Tibial nerve (tissue), 4 donors: ENCODE measurements at places on chromosomes 7 and 10. TPM values are rescaled to one million over a fixed set of nuclear protein-coding genes. Genes with fewer than 3 reads are reported as not detected.

The TSC22D4 gene
- total RNA-seq, result 216 TPM

The DDX50 gene
- 30.8 TPM for total RNA-seq

GRCh38 chr7:128726059-128726736 lies 13.0 kb upstream of the CALU start:
- no peak for DNase-seq

DNA sequence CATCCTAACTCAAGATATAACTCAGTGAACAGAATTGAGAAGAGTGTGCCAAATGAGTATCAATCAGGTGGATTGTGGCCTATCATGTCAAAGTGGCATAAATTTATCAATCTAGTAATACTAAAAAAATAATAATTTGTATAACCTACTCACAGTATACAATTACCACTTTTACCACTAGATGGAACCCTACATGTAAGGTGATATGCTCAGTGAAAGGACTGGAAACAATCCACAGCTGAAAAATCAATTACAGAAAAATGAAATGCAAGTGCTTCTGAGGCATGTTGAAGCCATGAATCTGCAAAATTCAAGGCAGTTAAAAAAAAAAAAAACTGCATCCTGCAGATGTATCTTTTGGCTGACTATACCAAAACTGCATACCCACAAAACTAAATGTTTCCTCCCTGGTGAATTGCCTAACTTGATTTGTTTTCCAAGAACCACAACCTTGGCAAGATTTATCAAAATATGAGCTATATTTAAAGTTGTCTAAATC lies 13.9 kb downstream of the ARHGAP19 start:
- DNase-seq, result no peak

- DNase-seq, result no peak
Measured at GRCh38 chr10:24485304-24485703, 238.4 kb downstream of the ARHGAP21 start.

DNA sequence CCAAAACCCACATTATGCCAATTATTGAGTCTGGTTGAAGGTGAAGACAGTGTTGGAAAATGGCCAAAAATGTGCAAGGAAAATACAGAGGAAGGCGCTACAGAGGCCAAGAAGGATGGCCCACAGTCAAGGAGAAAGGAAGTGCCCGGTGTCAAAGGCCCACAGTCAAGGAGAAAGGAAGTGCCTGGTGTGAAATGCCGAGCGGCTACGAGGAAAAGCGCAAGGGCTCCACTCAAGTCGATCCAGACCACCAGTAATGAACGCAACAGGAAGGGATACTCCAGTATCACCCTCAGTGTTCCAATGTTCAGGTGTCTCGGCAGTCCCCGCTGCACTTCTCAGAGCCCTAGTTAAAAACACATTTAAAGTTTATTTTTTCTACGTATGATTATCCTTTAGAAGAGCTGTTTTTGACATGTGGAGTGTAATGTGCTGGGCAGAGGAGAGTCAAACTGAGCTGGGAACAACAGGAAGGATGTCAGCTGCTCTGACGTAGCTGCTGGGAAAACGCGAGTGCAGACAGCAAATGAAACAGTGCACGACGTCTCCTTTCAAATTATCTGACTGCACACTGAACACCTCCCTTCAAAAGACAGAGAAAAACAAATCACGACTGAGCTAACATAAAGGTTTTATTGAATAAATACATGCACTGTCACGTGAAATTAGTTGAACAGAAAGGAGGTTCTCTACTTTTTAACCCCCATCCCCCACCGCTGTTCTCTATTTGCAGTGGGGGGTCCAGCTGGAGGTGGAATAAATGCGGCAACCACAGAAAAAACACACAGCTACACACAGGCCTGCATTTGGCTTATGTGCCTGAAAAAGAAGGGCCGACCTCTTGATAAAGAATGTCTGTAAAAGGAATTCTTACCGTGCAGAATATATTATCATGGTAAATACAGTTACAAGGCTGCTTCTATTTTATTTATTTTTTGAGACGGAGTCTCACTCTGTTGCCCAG lies 26.1 kb upstream of the NCAPG2 start:
- no peak for DNase-seq

- no peak for DNase-seq
Measured at GRCh38 chr7:35854311-35854710, 53.5 kb downstream of the SEPTIN7 start.

DNA sequence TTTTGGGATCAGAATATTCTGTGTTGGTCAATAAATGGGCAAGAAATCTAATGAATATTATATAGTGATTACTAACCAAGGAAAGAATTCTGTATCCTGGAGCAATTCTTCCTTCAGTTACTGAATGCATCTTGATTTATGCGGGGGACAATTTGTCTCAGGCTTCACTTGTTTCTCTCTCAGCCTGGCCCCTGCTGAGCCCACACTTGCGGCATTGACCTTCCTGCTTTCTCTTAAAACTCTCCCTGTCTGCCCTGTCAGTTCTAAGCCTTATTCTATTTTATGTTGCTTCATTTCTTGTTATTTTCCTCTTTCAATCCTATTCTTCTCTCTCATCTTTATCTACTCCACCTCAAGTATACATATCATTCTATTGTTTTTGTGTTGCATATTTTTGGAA lies 122.1 kb upstream of the TPK1 start:
- DNase-seq, result no peak

DNA sequence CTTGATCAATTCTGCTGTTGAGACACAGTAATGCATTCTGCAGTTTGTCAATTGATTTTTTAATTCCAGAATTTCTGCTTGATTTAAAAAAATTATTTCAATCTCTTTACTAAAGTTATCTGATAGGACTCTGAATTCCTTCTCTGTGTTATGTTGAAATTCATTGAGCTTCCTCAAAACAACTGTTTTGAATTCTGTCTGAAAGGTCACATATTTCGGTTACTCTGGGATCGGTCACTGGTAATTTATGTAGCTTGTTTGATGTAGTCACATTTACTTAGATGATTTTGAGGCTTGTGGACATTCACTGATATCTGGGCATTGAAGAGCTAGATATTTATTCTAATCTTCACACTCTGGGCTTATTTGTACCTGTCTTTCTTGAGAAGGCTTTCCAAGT lies 67.2 kb upstream of the NME8 start:
- DNase-seq, result no peak

- DNase-seq, result no peak
Measured at GRCh38 chr10:95353123-95353522, 62.3 kb upstream of the PDLIM1 start.
